ENCODE measurements at places on chromosomes 13 and 19.

DNA sequence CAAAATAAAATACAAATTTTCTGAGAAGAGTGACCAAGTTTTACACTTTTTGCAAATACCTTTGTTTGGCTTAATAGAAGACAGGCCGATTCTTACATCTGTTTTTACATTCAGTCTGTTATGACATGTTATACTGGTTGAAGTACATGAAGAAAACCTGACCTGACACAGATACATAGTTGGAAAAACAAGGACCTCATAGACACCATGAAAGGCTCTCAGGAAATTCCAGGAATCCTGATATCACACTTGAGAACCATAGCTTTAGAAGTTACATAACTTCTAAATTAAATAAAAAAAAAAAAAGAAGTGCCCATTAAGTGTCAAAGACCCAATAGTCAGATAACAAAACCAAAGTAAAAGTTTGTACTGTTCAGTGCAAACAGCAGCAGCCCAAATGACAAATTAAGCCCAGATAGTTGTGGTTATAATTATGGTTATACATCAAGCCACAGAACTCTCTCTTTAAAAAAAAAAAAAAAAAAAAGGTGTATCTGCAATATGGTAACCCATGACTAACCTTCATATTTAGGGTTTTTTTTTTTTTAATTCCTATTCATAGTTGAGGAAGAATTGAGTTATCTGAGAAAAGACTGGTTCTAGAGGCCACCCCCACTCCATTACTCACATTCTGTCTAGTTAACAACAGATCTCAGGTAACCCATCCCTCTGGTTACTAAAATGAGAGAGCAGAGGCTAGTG is 19.8 kb downstream of the RBM26 start:
- peak; percentile 60 for DNase-seq

- no peak for DNase-seq
Measured at GRCh38 chr13:23500849-23501248, 67.3 kb upstream of the SACS start.

DNA sequence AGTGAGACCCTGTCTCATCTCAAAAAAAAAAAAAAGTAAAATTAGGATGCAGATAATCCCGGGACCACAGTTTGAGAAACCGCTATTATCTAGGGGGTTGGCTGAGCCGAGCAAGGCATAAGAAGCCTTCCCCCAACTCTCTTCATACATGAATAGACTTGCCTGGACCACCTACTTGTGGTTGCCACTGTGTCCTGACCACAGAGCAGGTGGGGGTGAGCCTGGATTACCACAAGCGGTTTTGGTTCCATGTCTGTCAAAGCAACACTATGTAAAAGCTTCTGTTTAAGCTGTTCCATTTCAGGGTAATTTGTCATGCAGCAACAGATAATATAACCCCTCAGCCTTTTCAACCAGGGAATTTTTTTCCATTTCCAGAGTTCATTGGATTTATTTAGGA is 3.3 kb upstream of the NAPA start:
- peak; percentile 73 for DNase-seq

- no peak for DNase-seq
Measured at GRCh38 chr19:56312342-56312741, 2.3 kb downstream of the ZSCAN5A start.

DNA sequence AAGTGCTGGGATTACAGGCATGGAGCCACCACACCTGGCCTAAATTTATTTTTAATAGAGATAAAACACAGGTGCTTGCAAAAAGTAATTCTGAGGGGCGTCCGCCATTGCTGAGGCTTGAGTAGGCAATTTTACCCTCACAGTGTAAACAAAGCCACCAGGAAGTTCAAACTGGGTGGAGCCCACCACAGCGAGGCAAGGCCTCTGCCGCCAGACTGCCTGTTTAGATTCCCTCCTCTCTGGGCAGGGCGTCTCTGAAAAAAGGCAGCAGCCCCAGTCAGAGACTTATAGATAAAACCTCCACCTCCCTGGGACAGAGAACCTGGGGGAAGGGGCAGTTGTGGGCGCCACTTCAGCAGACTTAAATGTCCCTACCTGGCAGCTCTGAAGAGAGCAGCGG is 50.7 kb downstream of the B3GLCT start:
- no peak for DNase-seq

DNA sequence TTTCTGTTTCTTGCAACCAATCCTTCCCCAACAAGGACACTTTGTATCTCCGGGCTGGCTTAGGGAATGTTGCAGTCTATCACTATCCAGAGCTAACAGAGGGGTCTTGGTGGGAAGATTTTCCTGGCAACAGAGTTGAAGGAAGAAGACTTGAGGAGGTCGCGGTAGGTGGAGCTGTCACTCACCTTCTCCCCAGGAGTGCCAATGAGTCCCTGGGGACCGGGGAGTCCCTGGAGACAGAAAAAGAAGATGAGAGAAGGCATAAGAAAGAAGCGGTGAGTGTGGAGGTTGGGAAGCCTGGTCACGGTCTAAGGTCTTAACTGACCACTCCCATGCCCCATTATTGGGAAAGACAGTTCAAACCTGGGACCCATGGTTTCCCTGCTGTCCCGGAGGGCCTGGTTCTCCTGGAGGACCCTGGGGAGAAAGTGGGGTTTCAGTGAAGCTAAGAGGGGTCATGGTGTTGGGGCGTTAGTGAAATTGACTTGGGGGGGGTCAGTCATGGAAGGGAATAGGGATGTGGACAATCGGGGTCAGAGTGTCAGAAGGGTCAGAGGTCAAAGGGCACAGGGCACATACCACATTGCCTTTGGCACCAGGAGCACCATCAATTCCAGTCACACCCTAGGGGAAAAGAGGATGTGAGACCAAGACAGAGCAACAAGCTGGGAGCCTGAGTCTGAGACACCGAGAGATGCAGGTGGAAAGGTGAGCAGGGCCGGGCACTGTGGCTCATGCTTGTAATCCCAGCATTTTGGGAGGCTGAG is 18.7 kb downstream of the COL5A3 start:
- no peak for DNase-seq

DNA sequence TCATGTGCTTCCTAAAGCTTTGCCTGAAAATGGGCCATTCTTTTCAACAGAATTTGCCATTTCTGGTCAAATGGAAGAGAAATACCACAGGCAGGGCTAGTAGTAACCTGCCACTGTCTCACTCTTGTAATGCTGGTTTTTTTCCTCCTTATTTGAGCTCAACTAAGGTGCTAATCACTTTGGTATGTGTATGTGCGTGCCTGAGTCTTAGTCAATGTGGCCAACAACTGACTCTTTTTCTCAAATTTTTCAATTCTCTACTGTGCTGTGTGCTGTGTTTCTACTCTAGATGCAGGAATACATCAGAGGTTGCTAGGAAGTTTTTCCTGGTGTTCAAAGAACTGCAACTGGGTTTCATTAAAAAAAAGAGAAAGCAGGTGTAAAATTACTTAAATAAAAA is 870.2 kb downstream of the EFNB2 start:
- no peak for DNase-seq

- peak; percentile 67 for DNase-seq
Measured at GRCh38 chr19:5949792-5950305, 28.1 kb downstream of the RANBP3 start.

- no peak for DNase-seq
Measured at GRCh38 chr19:42208612-42209011, 8.9 kb downstream of the DEDD2 start.

DNA sequence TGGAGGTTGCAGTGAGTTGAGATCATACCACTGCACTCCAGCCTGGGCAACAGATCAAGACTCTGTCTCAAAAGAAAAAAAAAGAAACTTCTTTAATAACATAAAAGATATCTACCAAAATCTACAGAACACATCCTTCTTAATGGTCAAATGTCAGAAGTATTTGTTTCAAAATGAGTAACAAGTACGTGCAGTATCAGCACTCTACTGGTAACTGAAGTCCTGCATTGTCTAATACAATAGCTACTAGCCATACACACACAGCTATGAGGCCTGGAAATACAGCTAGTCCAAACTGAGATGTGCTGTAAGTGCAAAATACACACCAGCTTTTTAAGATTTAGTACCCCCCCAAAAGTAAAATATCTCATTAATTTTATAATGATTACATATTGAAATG is 88.1 kb downstream of the TSC22D1 start:
- no peak for DNase-seq

DNA sequence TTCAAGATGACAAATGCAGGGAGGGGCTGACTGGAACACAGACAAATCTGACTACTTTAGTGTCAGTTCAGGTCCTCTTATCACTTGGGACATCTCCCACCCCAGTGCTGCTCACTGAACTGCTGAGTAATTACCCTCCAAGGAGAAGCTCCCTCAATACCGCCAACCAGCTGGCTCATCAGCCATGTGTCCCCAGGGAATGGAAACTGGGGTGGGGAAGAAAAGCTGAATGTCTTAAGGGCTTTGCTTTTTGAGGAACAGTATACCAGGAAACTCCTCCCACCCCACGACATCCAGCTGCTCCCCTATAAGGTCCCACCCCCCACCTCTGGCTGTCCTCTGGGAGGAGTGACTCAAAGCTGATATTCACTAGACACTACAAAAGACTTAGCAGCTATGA is 2.0 kb downstream of the ZNF823 start:
- peak; percentile 27 for DNase-seq

DNA sequence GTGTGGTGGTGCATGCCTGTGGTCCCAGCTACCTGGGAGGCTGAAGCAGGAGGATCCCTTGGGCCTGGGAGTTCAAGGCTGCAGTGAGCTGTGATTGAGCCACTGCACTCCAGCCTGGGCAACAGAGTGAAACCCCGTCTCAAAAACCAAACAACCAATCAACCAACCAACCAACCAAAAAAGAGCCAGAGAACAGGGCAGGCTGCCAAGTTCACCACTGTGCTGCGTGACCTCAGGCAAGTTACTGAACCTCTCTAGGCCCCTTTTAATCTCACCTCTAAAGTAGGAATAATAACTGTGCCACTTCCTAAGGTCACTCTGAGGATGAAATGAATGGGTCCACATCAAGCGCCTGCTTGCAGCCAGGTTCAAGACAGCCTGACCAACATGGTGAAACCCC is 16.9 kb downstream of the TJP3 start:
- DNase-seq = no peak

GRCh38 chr13:24233351-24233901 is 72.9 kb downstream of the SPATA13 start:
- DNase-seq = no peak
